ENCODE measurements at places on chromosomes 2 and 18.

DNA sequence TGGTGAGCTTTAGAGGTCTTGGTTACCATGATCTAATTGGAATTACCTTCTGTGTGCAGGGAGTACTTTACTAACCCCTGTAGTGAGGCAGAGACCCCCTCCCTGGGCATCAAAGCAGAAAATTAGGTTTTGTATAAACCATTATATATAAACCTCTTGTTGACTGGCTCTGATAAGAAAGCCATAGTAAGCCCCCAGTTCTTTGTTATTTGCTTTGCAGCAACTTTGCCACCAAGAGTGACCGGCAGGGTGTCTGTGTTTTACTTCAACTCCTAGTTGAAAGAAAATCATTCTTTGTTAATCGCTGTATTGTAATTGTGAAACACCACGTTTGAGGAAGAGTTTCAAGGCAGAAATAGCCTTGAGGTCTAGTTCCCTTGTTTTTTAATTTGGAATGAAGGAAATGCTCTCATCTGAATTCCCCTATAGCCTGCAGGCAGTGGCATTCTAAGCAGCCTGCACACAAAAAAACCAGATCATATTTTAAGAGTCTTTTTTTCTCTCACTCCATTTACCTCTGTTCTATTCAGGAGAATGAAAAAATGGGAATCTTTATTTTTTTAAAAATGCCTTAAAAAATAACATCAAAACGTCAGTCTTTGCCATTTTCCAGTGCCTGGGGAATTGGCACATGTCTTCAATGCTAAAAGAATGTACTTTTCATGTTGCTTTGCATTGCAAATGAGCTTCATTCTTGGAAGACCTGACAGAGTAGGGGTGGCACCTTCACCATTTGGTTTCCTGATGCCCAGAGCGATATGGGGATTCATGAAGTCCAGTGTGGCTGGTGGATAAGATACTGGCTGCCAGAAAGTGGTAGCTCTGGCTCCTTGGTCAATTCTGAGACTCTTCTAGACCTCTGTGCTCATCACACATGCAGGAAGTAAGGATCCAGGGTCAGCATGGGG is 338.1 kb downstream of the SLC4A3 start:
- DNase-seq, result no peak

DNA sequence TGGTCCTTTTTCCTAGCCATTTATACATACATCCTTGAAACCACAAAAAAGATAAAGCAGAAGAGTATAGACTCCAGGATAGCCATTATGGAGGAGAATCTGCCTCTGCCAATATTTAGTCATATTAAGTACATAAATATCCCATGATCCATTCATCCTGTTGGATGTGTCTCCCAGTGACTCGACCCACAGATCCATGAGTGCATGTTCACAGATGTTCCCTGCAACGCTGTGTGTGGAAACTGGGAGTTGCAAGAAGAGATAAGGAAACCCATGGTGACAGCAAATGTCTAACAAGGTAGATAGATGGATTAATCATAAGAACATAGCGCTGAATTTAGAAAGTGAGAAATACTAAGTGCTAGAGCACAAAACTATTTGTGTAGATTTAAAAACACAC is 34.5 kb downstream of the STK39 start:
- no peak for DNase-seq

DNA sequence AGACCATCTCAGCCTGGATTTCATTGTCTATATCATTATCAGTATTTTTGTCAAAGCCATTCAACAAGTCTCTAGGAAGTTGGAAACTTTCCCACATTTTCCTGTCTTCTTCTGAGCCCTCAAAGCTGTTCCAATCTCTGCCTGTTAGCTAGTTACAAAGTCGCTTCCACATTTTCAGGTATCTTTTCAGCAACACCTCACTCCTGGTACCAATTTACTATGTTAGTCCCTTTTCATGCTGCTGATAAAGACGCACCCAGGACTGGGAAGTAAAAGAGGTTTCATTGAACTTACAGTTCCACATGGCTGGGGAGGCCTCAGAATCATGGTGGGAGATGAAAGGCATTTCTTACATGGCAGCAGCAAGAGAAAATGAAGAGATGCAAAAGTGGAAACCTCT is 9.3 kb upstream of the FIGLA start:
- DNase-seq, result no peak

DNA sequence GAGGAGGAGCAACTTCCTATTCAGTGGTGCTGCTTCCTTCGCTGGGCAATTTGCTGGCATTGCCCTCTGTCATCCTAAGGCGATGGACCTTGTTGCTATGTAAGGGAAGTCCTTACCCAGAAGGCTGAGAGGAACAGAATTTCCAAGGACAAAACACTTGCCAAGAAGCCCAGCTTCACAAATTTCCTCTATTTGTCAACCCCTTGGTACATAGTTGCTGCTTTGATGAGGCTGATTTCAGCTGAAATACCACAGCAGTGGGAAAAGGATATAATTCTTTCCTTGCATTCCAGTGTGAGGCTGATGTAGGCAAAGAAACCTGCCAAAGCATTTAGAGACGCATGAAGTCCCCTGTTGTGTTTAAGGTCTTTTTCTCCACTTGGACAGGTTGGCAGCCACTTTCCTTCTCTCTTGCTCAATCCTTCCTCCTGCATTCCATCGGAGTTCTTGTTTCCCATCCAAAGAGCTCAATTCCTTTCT is 16.4 kb upstream of the ST3GAL5 start:
- DNase-seq, result no peak

GRCh38 chr2:10030311-10030736 is 13.0 kb upstream of the KLF11 start:
- DNase-seq, result no peak

DNA sequence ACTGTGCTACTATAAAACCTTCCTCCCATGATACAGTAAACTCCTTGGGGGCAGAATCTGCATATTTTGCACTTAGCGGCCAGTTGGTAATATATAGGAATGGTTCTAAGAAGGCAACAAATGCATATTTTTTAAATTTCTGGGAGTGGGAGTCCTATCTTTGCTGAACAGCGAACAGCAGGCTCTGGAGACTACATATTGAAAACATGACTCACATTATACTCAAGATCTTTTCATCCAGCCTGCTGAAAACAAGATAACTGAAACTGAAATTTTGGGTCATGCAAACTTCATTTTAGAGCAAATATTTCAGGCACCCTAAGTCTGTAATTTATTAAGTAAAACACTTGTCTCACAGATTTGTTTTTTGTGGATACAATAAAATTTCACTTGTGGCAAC is 122.2 kb downstream of the SATB2 start:
- DNase-seq, result no peak

DNA sequence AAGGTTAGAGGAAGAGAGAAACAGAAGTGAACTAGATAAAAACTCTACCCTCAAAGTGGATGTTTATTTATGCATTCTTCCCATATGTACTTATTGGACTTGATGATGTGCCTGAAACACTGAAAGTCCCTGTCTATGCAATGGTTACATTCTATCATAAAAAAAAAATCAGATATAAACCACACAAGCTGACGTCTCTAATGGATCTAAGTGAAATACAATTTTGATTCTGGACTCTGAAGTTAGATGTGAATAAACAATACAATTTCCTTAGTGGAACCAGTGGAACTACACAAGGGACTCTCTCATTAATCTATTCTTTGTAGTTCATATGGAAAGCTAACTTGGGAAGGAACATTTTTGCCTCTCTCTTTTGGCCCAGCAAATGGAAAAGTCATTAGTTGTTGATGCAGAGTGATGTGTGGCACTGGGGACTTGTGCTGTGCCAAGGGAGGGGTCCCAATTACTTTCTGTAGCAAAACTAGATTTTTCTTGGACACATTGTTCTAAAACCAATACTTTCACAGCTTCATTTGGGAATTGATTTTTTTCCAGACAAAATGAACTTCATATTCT is 376.8 kb downstream of the TRIB2 start:
- DNase-seq, result no peak

- no peak for DNase-seq
These were observed 275.6 kb upstream of the ID2 start for GRCh38 chr2:8406271-8406670.

GRCh38 chr18:10315522-10315921 is 138.9 kb upstream of the APCDD1 start:
- DNase-seq, result no peak

DNA sequence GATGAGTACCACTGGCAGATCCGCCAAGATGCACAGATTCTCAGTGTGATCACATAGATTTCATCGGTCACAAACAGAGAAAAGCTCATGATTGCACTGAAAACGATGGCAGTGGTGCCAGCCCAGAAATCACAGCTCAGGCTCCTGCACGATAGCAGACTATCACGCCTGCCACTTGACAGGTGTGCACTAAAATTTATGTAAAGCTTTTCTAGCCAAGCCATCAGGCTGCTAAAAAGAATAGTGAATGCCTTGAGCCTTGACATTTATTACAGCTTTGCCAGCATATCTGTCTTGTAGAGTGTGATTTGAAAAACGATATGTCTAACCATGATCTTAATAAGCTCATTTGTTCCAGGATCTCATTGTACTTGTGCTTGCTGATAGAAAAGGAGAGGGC is 409.5 kb upstream of the CWC22 start:
- no peak for DNase-seq

GRCh38 chr2:186256540-186256939 is 229.5 kb upstream of the ZC3H15 start:
- no peak for DNase-seq

DNA sequence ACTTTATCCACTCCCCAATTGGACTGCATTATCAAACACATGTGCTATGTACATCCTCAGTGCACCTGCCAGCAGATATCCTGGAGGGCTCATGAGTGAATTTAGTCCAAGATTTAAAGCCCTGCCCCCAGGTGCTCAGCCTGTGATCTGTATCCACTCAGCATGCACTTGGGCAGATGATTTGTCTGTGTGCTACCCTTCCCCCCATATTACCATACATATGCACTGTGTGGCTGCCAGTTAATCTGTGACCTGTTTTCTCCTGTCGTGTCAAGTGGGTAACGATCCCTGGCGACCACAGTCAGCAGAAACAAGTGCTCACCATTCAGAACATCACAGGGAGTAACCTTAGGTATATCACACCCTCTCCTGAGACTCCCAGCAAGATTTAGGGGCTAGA is 10.2 kb downstream of the NAGK start:
- DNase-seq, result no peak

DNA sequence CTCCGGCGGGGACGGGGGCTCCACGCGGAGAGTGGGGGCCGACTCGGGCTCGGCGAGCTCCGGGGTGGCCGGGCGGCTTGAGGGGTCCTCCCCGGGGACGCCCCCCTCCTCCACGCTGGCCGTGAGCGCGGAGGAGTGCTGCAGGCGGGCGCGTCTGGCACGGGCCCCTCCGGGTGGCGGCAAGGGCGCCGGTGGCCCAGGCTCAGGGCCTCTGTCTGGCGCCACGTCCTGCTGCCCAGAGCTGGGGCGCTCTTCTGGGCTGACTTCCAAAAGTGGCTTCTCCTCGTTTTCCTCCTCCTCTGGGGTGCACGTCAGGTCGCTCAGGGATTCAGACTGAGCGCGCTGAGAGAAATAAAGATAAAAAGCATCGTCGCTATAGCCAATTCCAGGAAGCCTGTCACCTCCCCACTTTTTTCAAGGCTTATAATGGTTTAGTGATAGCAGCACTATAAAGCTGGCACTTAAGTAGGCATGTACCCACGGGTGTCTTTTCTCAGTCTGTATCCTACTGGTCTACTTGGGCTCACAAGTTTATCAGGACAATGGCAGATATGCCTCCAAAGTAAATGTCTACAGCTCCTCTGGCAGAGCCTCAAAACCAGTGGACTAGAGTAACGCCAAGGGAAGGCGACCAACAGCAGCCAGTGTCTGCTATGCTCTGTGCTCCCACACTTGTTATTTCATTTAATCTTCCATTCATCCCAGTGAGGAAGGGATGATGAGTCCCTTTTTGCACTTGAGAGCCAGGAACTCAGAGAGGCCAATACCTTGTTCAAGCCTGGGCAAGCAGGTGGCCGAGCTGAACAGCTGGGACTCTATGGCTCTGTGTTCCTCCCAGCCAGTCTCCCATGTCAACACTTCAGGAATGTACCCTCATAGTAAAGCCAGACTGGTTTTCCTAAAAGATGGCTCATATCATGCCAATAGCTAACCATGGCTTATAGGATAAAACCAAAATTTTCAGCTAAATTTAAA is 92.6 kb upstream of the MGAT4A start:
- no peak for DNase-seq

DNA sequence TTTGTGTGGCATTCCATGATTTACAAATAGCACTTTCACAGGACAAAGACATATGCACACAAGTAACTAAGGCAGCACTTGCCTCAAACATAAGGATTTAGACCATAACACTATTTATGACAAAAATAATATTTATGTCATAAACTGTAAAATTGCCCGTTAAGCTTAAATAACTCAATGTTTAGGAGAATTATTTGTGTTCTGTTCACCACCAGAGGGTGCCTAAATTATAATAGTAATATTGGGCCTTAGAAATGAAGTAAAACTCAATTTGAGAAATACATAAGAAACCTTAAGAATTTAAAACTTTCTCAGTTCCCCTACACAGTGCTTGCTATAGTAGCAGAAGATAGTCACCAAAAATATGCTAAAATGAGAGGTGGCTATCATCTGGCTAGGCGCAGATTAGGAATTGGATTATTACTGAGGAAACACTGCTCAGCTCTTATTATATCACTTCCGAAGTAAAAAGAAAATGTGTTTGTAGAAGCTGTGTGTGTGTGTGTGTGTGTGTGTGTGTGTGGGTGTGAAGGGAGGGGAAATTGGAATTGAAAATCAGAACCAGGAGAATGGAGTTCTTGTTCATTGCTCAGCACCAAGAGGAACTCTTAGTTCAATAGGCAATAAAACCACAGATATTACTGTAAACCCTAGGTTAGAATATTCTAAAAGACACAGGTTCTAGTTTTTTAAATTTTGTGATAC is 4.9 kb upstream of the CHN1 start:
- no peak for DNase-seq

- DNase-seq, result no peak
These were observed 273.6 kb downstream of the ALPK2 start for GRCh38 chr18:58355243-58355642.

- no peak for DNase-seq
These were observed 593.2 kb upstream of the ZNF804A start for GRCh38 chr2:184004948-184005672.

- no peak for DNase-seq
These were observed 297.1 kb downstream of the TMX3 start for GRCh38 chr18:68417826-68418225.

- DNase-seq, result no peak
These were observed 1.1 kb downstream of the TTL start for GRCh38 chr2:112483042-112483473.

DNA sequence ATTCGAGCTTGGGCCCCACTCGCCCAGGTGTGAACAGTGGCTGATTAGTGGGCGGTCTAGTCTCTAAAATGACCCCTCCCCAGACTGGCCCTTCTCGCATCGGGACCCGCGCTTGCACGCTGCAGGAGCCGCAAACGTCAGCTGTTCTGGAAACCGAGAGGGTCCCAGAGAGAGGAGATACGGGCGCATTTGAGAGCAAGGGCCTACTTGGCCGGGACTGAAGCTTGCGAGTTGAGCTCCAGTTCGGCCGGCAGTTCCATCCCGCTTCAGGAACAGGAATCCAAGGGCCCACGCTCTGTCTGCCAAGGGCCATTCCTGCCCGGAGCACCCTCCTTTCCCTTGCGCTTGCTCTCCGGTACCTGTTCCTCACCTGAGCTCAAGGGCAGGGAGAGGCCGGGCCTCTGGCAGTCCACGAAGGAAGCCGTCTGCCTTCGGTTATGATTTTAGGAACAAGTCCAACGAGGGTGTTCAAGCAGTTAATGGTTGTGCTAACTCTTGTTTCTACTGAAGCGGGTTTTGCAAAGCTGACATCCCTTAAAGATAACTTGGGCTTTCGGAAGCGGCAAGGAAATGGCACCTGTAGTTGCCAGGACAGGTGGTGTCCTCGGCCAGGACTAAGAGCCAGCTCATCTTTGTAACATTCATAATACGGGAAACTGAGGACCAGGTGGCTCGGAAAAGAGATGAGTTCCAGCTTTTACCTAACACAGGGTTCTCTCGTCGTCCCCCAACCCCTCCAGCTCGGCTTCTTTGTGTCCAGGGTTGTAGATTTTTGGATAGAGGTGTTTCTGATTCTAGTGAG is 3.9 kb upstream of the DLX1 start:
- DNase-seq, result no peak

All from stimulated activated CD8-positive, alpha-beta memory T cell treated with anti-CD3 and anti-CD28 coated beads, Interleukin-4, amount 100 ng/mL, for 1 hour (primary cell).